Stomach (tissue), 19 donors: ENCODE measurements at places on chromosomes 7 and 10. TPM values are rescaled to one million over a fixed set of nuclear protein-coding genes. Genes with fewer than 3 reads are reported as not detected.

The DTX2 gene
- polyA plus RNA-seq: 27.2 TPM

The GJD4 gene
- not detected for polyA plus RNA-seq

The ITIH5 gene
- 4.1 TPM for polyA plus RNA-seq

The IMMP2L gene
- polyA plus RNA-seq: 7.2 TPM

The CRHR2 gene
- polyA plus RNA-seq: not detected

The AKR1C4 gene
- polyA plus RNA-seq: not detected

The MYO3A gene
- 0.81 TPM for polyA plus RNA-seq

The SYNPO2L gene
- polyA plus RNA-seq: not detected
